Aorta (tissue), 5 donors: ENCODE measurements at places on chromosomes 5 and 9.

- no peak for DNase-seq
- H3K36me3 ChIP-seq, result no peaks in the 10 kb centered on the region
- H3K4me3 ChIP-seq, result no peak overlapping the region
- no peak overlapping the region for H3K27ac ChIP-seq
- no peaks in the 10 kb centered on the region for H3K27me3 ChIP-seq
- no peaks in the 10 kb centered on the region for H3K4me1 ChIP-seq
These were observed 9.0 kb upstream of the EDF1 start for GRCh38 chr9:136875155-136875554.

DNA sequence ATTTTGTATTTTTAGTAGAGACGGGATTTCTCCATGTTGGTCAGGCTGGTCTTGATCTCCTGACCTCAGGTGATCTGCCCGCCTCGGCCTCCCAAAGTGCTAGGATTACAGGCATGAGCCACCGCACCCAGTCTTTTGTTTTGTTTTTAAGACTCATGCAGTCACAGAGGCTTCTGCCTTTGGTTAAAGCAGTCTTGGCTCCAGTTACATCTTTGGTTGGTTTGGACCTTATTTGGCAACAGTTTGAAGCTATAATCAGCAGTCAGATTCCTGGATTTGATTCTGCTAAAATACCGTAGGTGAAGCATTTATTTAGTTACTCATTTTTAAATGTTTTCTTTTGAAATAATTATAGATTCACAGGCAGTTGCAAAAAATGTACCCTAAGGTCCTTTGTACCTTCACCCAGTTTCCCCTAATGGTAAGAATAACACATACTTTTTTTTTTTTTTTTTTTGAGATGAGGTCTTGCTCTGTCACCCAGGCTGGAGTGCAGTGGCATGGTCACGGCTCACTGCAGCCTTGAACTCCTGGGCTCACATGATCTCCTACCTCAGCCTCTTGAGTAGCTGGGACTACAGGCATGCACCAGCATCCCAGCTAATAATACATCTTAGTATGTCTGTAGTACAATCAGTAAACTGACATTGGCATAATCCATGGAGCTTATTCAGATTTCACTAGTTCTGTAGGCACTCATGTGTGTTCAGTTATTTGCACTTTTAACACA is 15.7 kb downstream of the USP20 start:
- no peak overlapping the region for H3K4me3 ChIP-seq
- peak overlapping the region; percentile 89 for H3K27ac ChIP-seq
- no peak for DNase-seq
- H3K36me3 ChIP-seq, result no peaks in the 10 kb centered on the region
- no peaks in the 10 kb centered on the region for H3K27me3 ChIP-seq

DNA sequence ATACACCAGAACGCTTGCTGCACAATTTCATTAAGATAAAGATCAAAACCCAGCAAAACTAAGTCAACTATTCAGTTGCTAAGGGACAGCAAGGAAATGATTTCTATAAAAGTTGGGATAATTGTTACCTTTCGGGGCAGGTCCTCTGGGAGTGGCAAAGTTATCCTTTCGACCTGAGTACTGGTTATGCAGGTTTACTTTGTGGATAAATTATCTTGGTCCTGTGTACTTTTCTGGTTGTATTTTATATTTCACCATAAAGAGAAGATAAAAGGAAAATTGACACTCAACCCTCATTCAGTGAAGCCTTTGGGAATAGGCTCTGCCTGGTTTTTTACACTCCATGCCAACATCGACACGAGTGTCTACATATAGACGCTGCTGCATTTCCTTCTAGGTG is 146.5 kb downstream of the SYK start:
- no peak for DNase-seq
- H3K27me3 ChIP-seq, result peaks cover 1% of the 10 kb centered on the region
- no peak overlapping the region for H3K4me3 ChIP-seq
- H3K27ac ChIP-seq, result no peak overlapping the region

DNA sequence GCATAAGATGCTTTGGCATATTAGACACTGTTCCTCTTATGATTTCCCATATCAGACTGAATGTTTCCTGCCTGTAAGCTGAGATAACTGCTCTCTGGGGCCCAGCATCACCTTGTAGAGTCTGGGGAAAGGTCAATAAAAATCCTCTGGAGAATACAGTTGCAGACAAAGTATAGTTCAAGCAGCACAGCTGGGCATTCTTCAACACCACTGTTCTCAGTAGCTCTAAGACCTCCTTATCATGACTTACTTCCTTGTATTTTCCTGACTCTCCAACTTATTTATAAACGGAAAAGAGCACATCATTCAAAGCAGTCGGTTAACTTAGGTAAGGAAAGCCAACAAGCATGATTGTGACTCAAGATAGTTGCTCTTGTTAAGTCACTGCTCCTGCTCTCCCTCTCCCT is 208.7 kb upstream of the RASEF start:
- no peak for DNase-seq
- H3K27ac ChIP-seq, result no peak overlapping the region
- no peak overlapping the region for H3K4me3 ChIP-seq
- H3K27me3 ChIP-seq, result no peaks in the 10 kb centered on the region
- peaks cover under 1% of the 10 kb centered on the region for H3K4me1 ChIP-seq

DNA sequence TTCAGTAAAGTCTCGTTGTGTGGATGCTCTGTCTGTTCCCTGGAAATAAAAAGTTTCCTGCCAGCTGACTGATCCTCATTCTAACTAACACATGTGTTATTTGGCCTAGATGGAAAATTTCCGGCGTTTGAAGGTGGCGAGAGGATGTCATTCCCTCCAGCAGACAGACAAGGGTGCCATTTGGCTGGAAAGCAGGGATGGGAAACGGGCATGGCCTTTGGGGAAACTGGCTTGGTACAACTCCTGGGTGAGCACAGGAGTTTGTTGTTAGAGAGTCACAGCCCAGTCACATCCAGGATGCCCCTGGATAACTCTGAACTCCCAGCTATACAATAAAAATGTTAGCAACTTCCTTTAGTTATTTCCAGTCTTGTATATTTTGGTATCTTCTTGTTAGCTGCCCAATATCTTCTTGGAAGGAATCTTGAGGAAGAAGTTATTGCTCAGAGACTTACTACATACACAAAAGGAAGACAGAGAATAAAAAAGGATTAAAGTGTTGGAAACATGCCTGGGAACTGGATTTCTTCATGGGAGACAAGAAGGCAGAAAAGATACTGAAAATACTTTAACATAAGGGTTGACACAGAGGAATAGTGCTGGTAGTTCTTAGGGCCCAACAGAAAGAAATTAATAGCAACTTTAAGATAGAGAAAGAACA is 41.9 kb downstream of the TEK start:
- H3K27me3 ChIP-seq, result no peaks in the 10 kb centered on the region
- H3K4me1 ChIP-seq, result no peaks in the 10 kb centered on the region
- H3K27ac ChIP-seq, result no peak overlapping the region
- no peak for DNase-seq
- no peak overlapping the region for H3K4me3 ChIP-seq
